Heart left ventricle (tissue), 16 donors: ENCODE measurements at places on chromosomes 12 and 14.

- DNase-seq = no peak
Observed at GRCh38 chr12:12542286-12542685, 20.4 kb downstream of the DUSP16 start.

DNA sequence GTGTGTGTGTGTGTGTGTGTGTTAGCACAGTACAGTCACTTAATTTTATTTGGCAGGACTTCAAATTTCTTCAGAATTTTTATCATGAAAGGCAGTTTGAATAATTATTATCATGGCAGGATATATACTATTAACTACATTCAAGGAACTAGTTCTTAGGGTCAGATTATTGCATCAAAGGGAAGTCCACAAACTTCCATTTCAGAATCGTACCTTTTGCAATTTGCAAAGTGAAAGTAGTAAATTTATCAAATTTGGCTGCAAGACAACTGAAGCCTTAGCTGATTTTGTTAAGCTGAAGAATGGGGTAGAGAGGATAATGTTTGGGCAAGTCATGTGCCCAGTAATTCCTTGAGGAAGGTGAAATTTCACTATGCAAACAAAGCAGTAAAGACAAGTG, 68.2 kb downstream of the PLEKHG7 start:
- DNase-seq = no peak

DNA sequence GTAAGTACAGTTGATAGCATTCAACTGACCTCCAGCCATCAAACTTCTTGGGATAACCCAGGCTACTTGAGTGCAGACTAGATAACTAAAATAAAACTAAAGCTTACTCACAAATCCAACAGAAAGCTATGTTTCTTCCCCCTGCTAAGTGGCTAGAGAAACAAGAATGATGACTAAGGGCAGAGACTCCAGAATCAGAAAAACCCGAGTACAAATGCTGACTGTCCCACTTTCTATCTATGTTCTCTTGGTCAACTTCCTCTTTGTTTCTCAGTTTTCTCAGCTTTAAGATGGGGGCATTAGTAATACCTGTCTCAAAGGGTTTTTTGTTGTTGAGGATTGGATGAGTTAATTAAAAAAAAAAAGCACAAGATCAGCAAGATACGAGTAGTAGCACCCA, 6.1 kb upstream of the NUAK1 start:
- no peak for DNase-seq

GRCh38 chr12:109444259-109444658, 32.8 kb downstream of the KCTD10 start:
- no peak for DNase-seq

- DNase-seq = no peak
Observed at GRCh38 chr12:66786531-66787308, 107.8 kb upstream of the GRIP1 start.
